ENCODE measurements at places on chromosomes 2 and 18.
A peak's percentile ranks its signal among the peaks of the same experiment; 100 is the strongest.

- no peak for DNase-seq
Observed at GRCh38 chr2:165864296-165864695, 70.2 kb upstream of the GALNT3 start.

DNA sequence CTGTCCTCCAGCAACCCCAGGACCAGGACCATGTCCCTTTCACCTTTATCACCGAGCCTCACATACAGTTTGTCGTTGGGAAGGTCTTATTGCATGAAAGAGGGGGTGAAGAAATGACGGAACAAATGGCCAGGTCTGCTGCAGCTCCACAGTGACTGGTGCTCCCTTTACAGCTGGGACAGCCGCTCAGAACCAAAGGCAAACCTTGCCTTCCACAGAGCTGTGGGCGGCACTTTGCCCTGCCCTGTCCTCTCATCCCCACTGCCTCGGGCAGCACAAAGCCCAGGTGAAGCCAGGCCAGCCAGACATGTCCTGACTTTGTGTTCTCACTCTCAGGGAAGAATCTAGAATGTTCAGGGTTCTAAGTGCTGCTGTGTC, 961 bp downstream of the GPR55 start:
- DNase-seq = no peak

DNA sequence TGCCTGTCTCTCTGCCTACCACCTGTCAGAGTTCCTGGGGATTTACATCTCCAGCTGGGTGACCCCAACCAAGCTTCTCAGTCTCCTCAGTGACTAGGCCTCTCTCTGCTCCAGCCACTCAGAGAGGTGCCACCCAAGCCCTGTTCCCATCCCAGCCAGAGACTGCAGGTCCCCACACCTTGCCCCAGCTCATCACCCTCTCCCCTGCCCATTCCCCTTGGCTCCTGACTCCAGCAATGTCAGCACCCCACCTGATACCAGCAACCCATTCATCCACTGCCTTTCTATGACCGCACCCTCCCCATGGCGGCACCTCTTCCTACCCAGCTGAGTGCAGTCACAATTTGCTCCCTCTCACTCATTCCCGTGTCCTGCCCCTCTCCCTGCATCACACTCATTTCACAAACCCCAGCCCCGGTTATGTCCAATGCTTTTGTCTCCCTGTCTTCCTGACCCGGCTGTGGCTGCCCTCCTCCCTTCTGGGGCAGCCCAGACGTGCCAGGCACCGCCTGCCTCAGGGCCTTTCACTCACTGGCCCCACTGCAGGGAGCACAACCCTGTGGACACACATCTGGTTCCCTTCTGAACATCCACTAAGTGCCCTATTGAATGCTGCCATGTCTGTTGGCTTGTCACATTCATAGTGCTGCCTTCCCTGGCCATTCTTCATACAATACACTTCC, 494.8 kb upstream of the HS6ST1 start:
- DNase-seq = no peak

DNA sequence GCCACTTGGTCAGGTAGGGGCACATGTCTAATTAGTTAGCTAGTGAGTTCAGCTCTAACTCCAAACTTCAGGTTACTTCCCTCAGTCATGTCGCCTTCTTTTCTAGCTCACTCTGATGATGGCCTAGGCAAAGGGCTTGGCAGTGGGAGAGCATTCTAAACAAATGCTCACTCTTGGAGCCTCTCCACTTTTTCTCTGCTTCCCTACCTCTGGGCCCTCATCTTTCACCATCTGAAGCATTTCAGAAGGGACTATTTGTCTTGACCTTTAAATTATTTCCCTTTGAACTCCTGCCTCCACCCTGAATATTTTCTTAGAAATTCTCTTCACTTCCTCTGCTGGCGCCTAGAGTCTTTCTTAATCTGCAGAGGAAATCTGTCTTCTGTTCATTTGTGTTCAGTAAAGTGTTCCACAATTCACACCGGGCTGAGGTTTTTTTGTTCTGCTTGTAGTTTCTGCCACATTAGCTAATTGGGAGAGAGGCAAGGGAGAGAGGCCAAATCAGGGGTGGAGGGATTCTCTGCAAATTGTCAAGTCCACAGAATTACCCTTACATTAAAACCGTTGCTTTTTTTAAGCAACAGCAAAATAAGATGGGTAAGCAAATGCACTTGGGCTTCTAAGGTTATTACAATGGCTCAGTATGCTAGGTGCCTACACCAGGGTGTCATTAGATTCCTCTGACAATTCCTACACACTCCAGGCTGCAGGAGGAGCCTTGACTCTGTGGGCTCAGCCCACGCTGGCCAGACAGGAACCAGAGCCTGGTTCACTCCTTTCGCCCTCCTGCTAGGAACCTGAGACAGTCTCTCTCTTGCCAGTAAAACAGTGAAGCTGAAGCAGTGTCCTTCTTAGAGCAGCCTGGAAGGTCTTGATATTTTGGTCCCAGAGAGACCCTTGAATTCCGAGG, 5.5 kb downstream of the MSGN1 start:
- DNase-seq = no peak

DNA sequence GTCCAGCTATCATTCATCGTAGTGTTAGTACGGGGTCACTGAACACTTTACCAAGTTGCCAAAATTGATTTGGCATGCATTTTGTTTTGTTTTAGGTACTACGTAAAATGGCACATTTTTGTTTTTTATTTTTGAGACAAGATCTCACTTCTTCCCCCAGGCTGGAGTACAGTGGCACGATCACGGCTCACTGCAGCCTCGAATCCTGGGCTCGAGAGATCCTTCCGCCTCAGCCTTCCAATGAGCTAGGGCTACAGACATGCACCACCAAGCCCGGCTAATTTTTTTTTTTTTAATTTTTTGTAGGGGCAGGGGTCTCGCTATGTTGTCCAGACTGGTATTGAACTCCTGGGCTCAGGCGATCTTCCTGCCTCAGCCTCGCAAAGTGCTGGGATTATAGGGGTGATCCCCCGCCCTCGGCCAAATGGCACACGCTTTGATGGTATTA, 786 bp downstream of the TAF1B start:
- DNase-seq = no peak

GRCh38 chr2:197965756-197966155, 161.4 kb downstream of the PLCL1 start:
- DNase-seq = no peak

- no peak for DNase-seq
Observed at GRCh38 chr18:24878289-24878688, 417.9 kb downstream of the HRH4 start.

DNA sequence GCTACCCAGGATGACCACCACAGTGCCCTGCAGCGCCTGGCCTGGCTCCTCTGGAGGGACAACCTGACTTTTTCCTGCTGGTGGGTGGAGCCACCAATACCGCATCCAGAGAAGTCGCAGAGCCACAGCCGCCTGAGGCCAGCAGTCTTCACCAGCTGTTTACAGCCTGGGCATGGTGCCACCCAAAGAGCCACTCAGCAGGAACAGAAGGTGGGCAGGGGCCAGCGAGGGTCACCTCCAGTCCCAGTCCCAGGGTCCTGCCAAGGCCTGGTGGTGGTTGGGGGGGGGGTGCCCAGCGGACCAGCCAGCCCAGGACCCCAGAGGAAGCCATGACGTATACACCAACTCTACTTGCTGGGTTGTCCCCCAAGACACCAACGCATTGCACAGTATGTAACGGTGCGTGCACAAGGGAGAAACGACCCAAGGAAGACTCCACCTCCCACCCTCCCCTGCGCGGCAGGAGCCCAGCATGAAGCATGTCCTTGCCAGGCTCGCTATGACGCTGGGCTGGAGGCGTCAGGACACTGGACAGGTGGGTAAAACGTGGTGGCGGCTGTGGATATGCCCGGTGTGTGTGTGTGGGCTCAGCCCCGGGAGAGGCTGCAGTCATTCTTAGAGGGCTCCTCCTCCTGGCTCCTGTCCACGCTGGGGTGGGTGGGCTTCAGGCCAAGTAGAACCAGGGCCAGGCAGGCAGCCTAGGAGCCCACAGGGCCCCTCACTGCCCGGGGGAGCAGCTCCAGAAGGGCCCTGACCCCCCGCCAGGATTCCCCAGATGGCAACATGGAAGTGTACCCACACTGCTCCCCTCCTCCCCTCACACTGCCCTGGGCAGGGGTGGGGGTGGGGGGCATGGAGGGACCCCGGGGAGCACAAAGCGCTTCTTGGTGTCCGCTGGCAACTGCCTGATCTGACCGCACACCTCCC, 49.3 kb downstream of the HS6ST1 start:
- no peak for DNase-seq

GRCh38 chr2:138974651-138975050, 194.5 kb upstream of the NXPH2 start:
- DNase-seq = no peak

DNA sequence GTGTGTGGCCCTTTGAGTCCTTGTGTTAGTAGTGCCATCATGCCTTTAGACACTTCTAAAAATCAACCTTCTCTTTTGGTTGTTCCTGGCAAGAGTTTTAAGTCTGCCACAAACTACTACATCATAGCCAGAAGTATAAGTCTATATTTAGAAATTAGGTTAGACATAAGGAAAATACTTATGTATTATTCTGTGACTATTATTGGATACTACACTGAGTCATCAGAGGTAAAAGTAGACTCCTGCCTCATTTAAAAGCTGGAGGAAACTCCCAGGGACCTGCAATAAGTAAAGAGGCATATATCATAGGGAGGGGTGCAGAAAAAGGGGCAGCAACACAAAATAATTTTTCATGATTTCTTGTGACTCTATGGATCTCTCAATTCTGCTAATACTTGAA, 99.4 kb upstream of the OSR1 start:
- DNase-seq = no peak

DNA sequence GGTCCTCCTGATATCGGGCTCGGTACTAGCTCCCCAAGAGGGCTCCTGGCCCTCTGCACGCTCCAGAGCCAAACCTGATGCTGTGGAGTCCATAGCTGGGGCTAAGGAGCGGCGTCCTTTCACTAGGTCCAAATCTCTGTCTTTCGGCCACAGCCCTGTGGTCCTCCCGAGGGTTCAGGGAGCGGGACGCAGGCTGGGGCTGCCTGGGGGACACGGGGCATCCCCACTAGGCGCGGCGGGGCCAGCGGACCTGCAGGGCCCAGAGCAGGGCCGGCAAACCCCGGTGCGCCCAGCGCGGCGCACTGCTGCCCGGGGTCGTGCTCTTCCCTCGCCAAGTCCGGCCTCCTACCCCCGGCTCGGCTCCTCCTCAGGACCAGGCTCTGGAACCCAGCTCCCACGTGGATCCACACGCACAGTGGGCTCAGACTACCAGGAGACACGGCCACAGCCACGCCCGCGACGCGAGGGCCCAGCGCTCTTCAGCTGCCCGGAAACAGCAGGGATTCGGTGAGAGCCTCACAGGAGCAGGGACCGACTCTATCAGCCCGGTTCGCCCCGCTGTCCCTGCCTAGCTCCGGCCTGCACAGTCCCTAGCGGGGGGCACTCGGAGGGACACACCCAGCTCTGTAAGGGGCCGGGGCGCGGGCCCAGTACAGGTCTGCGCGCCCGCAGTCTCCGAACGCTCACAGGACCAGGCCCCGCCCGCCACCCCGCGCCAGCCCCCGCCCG, 593 bp downstream of the ZNF514 start:
- peak; percentile 50 for DNase-seq

- DNase-seq = no peak
Observed at GRCh38 chr2:122780251-122780650, 1024.8 kb downstream of the TSN start.

GRCh38 chr2:81462420-81462819, 1157.9 kb upstream of the LRRTM1 start:
- no peak for DNase-seq

DNA sequence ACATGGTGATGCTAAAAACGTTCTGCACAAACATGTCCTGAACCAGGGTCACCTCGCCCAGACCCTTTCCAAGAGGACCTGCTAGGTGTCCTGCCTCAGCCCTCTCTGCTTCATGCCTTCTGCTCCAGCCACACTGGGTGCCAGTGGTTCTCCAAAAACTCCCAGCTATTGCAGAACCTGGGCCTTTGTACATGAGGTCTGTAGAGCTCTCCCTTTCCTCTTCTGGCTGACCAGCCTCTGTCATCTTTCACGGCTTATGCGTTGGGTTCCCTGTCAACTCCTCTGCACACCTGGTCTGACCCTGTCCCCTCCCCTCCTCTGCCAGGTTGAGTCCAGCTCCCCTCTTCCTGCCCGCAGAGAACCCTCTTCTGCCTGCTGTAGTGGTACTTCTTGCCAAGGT, 35.5 kb upstream of the IGFBP5 start:
- no peak for DNase-seq

- no peak for DNase-seq
Observed at GRCh38 chr2:23037596-23037995, 347.4 kb upstream of the KLHL29 start.

DNA sequence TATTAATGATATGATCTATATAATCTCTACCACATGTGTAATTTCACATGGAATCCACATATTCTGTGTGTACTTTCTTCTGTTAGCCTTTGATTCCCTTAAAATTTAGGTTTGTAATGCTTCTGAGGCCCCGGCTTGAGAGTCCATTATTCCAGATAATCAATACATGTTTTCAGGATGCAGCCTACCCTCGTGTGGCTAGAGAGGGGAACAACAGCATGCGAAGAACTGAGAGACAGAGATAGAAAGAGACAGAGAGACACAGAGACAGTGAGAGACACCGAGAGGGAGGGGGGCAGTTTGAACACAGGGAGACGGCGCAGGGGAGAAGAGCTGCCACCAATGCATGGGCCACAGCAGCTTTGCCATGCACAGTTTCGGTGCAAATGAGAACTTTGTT, 185.4 kb downstream of the SNTG2 start:
- DNase-seq = no peak

GRCh38 chr2:856041-856440, 94.6 kb upstream of the SNTG2 start:
- DNase-seq = no peak

GRCh38 chr2:47303341-47304148, 99.4 kb upstream of the MSH2 start:
- no peak for DNase-seq

GRCh38 chr2:10844097-10844496, 31.5 kb upstream of the PDIA6 start:
- DNase-seq = no peak

DNA sequence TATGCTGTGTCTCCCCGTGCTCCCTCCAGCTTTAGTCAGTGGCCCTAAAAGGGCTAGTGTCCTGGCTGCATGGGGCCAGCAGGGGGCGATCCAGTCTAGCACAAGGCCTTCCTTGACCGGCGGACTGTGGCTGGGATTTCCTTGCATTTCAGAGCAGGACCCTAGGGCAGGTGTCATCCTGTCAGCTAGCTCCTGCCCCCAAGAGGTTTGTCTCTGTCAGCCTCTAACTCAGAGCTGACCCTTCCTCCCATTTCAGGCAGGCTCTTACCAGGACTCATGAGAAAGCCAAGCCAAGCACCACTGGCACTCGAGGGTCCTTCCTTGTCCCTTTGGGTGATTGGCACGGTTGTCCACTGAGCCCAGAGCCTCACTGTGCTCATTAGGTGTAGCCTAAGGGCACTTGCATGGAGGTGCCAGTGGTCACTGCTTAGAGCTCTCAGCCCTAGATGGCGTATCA, 140.3 kb downstream of the RPIA start:
- peak; percentile 60 for DNase-seq

GRCh38 chr2:23926290-23926749, 603 bp downstream of the ATAD2B start:
- DNase-seq = no peak

GRCh38 chr2:226333388-226333787, 466.2 kb downstream of the IRS1 start:
- DNase-seq = no peak

Measured in HuH-7 (cell line).